ENCODE measurements at places on chromosomes 16 and 17.

- DNase-seq = no peak
Observed at GRCh38 chr16:57739756-57740422, 4.3 kb downstream of the KATNB1 start.

- no peak for DNase-seq
Observed at GRCh38 chr16:81900456-81900855, 110.8 kb downstream of the SDR42E1 start.

DNA sequence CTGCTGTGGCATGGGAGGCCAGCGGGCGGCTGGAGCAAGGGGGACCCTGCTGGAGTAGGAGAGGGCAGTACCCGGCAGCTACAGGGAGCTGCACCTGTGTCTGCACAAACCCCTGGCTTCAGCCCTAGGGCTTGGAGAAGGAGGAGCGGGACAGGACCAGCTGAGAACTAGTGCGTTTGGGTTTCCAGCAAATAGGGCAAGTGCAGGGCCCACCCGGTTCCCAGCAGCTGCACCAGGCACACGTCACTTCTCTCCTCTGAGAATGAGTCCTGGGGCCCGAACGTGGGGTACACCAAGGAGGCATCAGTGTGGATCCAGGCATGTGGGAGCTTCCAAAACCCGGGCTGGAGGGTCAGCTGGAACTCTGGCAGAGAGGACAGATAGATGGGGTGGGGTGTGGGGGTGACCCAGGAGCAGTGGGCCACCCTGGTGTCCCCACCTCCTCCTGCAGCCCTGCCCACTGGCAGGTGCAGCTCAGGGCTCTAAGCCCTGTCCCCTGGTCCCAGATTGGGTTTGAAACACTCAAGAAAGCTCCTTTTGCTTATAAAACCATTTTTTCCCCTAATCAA, 5.6 kb downstream of the C16orf89 start:
- DNase-seq = no peak

GRCh38 chr16:47848421-47849109, 307.2 kb downstream of the ABCC12 start:
- DNase-seq = no peak

GRCh38 chr16:24347556-24347955, 91.4 kb downstream of the CACNG3 start:
- DNase-seq = no peak

DNA sequence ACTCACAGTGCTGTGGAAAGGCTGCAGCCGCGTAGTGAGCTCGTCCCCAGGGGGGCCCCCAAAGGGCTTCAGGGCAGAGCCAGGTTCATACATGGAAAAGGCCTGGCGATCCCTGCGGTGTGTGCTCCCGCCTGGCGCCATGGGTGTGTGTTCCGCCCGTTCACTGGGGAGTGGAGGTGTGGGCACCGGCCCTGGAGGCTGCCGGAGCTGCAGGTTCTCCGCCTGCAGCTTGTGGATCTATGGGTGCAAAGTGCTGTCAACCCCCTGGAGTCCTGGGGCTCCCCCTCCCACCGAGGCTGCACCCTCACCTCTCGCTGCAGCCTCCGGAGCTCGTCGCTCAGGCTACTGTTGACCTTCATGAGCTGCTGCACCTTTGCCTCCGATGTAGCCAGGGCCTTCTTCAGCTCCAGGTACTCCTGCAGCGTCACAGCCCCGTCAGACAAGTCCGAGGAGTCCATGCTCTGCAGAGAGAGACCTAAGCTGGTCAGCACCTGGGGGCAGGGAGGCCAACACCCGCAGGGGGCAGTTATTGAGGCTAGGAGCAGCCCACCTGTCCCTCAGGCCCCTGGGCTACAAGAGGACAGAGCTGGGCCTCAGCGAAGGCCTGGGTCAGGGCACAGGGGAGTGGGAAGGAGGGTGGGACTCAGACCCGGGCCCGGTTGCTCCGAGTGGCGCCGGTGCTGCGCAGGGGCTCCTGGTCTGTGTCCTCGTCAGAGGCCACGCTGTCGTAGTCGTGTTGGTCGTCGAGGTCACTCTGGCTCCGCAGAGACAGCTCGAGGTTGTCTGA, 7.9 kb downstream of the TP53I13 start:
- no peak for DNase-seq

DNA sequence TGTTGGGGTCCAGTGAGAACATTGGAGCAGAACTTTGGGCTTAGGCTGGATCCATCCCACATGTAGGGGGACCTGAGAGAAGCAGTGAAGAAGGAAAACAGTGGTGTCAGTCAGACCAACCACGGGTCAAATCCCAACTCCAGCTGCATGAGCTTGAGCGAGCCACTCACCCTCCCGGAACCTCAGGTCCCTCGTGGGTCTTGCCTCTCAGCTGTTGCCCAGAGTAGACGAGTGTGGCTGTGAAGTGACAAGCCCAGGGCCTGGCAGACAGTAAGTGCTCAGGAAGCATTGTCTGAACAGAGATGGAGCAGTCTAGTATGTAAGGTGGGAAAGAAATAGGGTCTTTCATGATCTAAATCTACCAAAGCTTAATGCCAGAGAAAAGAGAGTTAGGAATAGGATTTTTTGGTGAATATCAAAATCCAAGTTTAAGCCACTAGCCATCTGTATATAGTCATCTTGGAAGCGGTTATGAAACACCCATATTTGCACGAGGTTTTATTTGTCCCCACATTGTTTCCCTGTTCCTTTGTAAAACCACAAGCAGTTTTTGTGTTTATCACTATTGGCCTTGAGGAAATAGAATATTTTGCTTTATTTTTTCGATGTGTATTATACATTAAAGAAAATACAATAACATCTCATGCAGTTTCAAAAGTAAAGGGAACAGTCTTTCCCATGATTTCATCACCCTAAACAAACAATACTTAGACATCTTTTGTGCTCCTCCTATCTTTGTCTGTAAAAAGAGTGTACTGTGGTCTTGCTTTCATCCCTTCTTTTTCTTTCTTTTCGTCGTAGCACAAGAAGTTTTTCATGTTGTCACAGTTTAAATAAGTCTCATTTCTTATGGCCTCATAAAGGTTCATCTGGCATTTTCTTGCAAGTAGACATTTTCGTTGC, 112.0 kb downstream of the CLEC16A start:
- peak; percentile 44 for DNase-seq

DNA sequence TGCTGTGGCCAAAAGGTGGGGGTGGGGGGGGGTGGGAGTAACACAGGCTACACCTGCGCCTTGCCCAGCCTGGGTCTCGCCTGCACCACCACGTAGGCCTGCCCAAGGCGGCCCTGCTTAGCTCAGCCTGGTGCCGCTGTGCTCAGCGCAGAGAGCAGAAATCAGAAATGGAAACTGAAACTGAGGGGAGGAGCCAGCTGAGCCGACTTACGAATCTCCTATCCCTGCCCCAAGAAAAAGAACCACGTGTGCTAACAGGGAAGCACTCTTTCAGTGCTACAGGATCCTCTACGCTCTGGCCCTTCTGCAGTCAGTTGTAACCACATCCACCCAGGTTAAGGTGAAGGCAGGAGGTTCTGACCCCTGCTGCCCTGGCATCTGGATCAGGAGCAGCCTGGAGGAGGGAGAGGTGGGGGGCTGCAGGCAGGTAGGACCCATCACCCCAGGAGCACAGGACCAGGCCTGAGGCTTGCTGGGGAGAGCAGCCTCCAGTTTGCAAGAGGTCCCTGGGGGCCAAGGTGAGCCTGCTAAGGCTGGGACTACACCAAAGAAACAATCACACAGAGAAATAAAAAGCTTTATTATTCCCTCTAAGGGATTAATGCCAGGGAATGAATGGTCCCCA, at the start of gene DHX58:
Gene DHX58, minus strand, starts transcription at position 163 of the 625 bp plus-strand sequence. CDS start 822 bp downstream, outside the sequence.
- peak; percentile 93 for DNase-seq

DNA sequence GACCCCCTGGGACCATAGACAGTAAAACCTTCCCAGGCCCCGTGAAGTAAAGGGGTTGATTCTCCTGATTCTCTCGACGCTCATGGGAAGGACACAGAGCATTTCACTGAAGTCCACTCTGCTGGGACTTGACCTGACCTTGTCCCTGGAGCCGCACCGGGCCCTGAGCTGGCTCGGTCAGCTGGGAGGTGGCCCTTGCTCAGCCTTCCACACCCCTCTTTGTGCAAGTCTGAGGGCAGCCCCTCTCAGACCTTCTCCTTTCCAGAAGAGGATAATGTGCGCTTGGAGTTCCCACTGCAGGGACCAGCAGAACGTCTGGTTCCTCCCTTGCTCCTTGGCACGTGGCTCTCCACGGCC, 115.5 kb downstream of the RAP1GAP2 start:
- DNase-seq = no peak

DNA sequence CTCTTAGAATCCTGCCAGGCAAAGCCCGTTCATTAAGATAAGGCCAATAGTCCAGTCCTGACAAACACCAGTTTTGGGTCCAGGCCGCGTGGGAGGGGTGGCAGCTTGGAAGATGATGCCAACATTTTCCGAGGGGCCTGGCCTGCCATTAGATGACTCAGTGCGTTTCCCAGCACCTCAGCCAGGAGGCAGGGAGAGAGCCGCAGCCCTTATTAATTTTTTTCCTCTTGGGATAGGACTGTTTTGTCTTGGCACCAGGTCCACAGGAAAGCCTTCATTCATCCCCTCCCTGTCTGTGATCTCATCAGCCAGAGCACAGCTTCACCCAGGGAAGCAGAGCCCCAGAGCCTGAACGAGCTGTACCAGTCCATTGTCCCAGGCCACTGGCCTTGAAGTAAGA, 4.7 kb upstream of the NDEL1 start:
- DNase-seq = no peak

GRCh38 chr17:78748730-78749317, 33.2 kb downstream of the CYTH1 start:
- DNase-seq = peak; percentile 94

DNA sequence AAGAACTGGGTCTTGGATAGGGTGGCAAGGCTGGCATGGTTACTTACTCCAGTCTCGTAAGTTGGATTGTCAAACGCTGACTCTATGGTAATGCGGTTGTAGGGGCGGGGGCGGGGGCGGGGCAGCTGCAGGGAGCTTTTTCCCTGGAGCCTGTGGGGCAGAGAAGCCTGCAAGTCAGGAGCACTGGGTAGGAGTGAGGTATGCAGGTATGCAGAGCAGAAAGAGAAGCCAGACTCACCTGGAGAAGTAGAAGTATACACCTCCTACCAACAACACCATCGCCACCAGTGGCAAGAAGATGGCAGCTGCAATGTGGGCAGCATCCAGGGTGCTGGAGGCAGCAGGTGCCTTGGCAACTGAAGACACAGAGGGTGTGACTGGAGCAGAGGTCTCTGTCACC, 4.8 kb upstream of the PHF12 start:
- DNase-seq = no peak

GRCh38 chr16:69924777-69925191, 26.4 kb upstream of the CLEC18A start:
- no peak for DNase-seq

DNA sequence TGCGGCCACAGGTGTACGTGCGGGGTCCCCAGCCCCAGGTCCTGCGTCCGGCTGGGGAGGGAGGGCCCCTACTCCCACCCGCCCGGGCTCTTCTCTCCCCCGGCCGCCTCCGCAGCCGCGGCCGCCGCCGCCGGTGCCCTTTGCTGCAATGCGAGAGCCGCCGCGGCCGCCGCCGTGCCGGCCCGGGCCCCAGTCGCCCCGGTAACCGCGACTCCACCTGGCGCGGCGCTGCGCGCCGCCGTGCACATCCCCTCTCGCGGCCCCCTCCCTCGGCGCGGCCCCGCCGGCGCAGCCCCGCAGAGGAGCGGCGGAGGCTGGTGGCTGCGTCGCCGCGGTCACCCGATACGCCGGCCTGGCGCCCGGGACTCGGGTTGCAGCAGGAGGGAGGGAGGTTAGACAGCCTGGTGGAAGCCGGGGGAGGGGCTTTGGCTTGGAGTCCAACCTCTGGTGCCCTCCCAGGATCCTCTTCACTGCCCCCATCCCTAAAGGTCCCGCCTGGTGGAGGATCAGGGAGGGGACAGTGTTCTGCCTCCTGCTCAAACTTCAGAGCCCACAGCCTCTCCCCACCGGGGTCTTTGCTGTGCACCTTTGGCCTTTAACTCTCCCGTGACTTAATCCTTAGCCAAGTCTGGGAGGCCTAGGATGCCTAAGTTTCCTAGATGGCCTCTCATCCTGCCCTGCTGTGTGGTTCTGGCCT, 32.9 kb downstream of the SRCIN1 start:
- no peak for DNase-seq

DNA sequence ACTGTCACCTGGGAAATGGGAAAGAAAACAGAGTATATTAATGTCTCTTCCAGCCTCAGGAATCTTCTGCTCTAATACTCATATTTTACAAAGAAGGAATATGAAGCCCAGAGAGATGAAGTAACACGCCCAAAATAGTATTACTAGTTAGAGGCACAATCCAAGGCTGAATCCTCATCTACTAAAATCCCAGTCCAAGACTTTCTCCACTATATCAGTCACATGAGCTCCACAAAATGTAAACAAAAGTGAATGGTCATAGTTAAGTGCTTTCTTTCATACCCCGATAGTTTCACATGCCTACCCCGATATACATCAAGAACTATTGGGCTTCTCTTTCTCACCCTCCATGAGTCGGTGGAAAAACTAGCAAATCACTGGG, 965 bp downstream of the INTS2 start:
- no peak for DNase-seq

DNA sequence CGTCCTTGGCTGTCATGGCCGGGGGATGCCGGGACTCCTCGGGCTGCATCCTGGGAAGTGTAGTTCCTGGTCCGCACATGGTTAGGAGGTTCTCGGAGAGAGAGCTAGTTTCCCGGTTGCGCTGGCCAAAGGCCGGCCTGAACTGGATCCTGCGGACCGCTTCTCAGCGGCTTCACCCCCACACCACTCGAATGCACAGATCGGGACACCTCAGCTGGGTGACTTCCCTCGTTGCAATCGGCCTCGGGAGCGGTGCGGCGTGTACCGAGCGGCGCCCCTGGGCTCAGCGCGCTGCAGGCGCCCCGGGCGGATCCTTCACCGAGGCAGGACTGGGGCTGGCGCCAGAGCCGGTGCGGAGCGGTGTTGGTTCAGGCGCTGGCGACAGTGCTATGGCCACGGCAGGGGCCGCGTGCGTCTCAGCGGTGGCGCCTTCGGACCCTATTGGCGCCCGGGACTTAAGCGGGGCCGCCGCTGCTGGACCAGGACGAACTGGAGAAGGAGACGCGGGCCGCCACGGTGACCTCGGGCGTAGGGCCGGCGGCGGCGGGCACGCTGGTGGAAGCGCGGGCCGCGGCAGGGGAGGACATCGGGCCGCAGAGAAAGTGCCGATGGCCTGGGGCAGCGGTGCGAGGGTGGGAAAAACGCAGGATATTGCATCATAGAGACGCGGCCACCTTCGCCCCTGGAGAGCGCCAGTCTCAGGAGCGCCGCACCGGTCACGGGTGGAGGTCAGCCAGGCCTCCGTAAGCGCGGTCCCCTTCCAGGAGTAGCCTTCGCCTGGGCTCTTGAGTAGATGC, 11.4 kb downstream of the ZNF629 start:
- peak; percentile 77 for DNase-seq

- no peak for DNase-seq
Observed at GRCh38 chr17:31698751-31699150, 160.3 kb downstream of the COPRS start.

DNA sequence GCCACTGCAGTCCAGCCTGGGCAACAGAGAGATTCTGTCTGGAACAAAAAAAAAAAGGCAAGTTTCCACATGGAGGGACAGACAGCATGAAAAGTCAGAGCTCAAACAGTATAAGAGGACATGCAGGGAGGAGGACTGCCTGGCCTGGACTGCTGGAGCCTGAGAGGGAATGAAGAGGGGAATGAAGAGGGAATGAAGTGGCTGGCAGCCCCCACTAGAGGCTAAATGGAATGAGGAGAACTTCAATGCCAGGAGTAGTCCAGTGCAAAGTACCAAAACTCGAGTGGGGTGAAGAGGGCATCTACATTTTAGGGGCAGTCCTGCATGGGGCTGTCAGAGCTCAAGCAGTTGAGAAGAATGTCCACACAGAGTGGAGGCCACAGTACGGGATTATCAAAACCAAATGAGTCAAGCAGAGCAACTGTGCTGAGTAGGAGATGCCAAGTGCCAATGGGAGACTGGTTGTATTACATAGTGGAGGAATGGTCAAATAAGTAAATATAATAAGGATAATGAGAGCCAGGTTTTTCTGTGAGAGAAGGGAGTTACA, 22.9 kb downstream of the IKZF3 start:
- DNase-seq = no peak

- no peak for DNase-seq
Observed at GRCh38 chr17:76472726-76473125, 5.3 kb downstream of the AANAT start.
